ENCODE measurements at places on chromosomes 3 and 15.

- DNase-seq: no peak
Observed at GRCh38 chr15:69552057-69552815, 99.6 kb downstream of the RPLP1 start.

DNA sequence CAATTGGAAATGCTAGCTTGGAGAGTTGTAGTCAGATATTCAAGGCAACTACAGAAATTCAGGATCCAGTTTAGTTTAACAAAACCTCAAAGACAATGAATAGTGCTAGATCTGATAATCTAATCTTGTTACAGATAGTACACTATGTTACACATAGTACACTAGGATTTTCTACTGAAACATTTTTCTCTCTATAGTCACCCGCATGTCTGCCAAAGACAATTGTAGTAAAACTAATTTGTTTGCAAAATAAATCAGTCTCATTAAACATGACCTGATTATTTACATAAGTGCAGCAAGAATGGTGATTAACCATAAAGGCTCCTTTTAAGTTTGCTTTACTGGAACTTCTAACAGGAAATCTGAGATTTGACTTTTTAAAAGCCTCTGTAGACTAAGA lies 52.0 kb downstream of the ILDR1 start:
- no peak for DNase-seq

- no peak for DNase-seq
Observed at GRCh38 chr15:27863000-27863399, 236.1 kb downstream of the OCA2 start.

- DNase-seq: no peak
Observed at GRCh38 chr3:142844339-142844977, 44.4 kb downstream of the PCOLCE2 start.

DNA sequence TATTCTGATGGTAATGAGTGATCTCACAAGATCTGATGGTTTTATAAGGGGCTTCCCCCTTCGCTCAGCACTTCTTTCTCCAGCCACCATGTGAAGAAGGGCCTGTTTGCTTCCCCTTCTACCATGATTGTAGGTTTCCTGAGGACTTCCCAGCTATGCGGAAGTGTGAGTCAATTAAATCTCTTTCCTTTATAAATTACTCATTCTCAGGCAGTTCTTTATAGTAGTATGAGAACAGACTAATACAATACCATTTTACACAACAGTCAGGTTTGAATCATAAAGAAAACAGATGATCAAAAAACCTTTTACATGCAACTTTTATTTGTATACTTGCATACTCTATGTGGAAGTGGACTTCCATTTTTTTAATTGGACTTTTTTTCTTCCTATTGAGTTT lies 46.7 kb upstream of the CBLB start:
- no peak for DNase-seq

DNA sequence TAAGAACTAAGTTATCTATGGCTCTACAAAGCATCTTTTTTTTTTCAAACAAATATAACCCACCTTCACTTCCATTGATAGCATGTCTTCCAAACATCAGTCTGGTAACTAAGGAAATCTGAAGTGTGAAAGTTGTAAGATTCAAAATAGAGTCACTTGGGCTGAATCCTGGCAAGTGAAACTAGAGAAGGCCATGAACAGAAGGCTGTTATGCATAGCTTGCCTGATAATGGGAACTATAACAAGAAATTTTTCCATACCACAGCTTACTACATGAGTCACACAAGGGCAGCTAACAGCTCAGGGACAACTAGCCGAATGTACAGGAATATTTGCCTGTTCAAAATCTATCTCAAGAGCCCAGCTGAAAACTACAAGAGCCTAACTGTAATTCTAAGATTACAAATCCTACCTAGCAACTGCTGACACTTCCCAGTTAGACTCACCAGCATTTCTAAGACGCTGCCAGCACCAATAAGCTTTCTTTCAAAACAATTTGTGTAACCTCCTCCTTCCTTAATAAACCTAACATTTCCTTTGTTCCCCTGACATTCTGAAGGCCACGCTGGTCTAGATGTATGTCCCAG lies 1066.5 kb downstream of the PLOD2 start:
- DNase-seq: peak; percentile 20

GRCh38 chr3:183895296-183895695 lies 10.6 kb upstream of the PARL start:
- DNase-seq: no peak

DNA sequence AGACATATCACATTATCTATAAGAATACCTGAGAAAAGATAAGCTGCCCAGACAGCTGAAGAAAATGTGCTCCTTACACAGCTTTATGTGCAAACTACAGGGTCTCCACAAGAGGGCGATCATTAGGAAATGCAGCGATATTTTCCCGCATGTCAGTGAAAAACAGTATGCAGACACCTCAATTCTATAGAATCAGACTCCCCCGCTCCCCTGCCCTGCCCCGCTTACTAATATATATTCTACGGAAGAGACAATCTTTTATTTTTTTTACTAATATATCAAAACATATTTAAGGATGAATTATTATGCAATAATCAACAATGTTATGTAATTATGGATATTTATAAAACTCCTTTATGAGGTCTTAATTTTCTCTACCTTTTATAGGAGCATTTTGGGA lies 681.3 kb downstream of the ROBO1 start:
- no peak for DNase-seq

DNA sequence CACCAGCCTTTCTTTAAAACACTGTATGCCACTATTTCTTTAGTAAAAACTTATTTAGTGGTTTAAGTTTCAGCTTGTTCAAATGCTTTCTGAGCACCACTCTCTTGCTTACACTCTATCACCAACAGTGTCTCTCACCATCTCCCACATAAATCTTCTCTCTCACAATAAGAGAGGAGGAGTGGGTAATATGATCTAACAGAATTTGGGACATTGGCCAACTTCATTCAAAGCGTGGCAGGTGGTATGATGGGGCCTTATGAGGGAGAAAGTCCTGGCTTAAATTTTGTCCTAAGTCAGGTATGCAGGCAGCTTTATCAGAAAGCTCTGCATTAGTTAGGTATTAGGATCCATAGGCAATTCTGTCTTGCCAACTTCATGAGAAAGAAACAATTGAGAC lies 1132.5 kb downstream of the TUSC7 start:
- no peak for DNase-seq

GRCh38 chr3:127016461-127016860 lies 33.5 kb downstream of the PLXNA1 start:
- no peak for DNase-seq

GRCh38 chr3:135248213-135248612 lies 453.2 kb downstream of the EPHB1 start:
- no peak for DNase-seq

- DNase-seq: peak; percentile 72
Observed at GRCh38 chr15:85407421-85408269, 27.2 kb downstream of the AKAP13 start.

GRCh38 chr3:183233966-183234365 lies 19.1 kb upstream of the B3GNT5 start:
- DNase-seq: peak; percentile 77

DNA sequence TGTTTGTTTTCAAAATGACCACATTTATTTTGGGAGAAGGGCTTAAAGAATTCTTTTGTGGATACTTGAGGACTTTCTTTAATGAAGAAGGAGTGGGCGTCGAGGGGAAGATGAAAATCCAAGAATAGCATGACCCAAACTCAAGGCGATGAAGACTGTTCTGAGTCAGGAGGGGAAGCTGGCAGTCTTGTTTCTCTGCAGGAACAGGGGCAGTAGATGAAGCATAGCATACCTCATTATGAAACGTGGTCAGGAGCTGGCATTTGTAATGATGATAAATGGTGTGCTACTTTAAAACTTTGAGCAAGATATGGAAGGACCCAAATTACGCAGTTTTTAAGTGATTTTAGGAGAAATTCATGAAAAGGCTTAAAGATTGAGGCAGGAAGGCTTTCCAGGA lies 549.0 kb downstream of the IGSF11 start:
- no peak for DNase-seq

GRCh38 chr3:104206925-104207324 lies 1159.8 kb upstream of the ALCAM start:
- DNase-seq: no peak

GRCh38 chr3:13846238-13846637 lies 33.6 kb downstream of the WNT7A start:
- no peak for DNase-seq

- no peak for DNase-seq
Observed at GRCh38 chr3:106018929-106019550, 150.2 kb upstream of the CBLB start.

- no peak for DNase-seq
Observed at GRCh38 chr15:65759441-65759840, 32.7 kb downstream of the DENND4A start.

DNA sequence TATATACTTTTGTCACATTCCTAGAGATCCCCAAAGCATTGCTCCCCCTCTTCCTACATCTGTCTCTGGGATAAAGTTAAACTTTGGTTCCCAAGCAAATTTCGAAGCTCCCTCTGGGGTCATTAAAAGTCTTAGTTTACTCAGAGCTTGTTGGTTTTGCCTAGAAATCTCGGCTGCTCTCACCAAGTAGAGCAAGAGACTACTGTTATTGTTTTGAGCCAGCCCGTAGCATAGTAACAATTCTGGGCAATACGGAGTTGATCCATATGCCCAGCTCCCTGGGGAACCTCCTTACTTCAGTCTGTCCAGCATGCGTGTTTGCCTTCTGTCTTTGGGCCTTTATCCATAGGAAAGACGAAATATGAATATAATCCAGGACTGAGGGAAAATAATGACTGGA lies 10.0 kb upstream of the P3H2 start:
- no peak for DNase-seq

GRCh38 chr15:51119120-51119519 lies 24.4 kb upstream of the TNFAIP8L3 start:
- DNase-seq: no peak

DNA sequence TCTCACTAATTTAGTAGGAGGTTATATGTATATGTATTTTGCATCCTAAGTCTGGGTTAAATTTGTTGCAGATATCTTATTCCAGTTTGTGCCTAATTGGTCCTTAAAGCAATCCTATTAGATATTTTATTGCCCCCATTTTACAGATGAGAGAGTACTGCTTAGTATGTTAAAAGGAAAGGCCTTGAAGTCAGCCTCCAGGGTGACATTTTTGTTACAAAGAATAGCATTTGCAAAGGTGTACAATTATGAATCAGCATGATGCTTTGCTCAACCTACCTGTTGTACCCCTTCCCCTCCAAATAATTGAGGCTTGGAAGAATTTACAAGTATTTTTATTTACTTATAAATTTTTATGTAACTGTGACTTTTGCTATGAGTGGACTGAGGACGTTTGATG lies 14.0 kb downstream of the STT3B start:
- no peak for DNase-seq

- no peak for DNase-seq
Observed at GRCh38 chr3:72669224-72669623, 179.0 kb downstream of the SHQ1 start.

- DNase-seq: no peak
Observed at GRCh38 chr15:82810890-82811426, 1.5 kb downstream of the WHAMM start.

DNA sequence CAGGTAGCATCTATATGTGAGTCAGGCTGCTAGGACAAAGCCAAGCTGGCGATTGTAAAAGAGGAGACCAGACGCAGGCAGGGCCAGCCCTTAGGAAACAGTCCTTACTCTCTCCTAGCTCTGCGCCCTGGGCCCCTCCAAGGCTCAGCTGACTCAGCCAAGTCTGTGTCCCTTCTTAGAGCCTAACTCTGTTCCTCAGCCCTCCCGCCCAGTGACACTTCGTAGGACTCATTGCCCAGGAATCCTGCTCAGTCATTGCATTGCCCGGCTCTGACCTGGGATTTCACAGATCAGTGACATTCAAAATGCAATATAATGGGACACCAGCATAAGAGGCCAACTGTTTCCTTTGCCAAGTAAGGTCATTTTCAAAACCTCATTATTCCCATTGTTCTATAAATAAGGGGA lies 244.2 kb downstream of the TLE3 start:
- DNase-seq: no peak

DNA sequence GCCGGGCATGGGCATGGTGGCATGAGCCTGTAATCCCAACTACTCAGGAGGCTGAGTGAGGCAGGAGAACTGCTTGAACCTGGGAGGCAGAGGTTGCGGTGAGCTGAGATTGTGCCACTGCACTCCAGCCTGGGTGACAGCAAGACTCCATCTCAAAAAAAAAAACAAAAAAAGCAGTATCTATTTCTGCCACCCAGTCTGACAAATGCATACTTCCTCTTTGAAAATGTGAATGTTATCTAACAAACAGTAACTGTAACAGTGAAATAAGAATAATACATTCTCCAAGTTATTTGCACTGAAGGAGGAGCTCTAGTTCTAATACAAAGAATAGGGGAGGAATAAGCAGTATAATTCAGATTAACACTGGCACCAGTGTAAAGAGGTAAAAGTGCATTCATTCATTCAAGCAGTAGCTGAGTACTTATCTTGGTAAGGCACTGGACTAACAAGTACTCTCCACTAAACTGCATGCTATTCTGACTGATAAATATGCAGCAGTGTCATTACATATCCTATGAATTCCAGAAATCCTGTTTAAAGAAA lies 12.9 kb downstream of the VPS13C start:
- DNase-seq: no peak

GRCh38 chr3:39146083-39146501 lies 7.3 kb downstream of the CSRNP1 start:
- no peak for DNase-seq

GRCh38 chr3:98500019-98500418 lies 2.5 kb downstream of the OR5K2 start:
- DNase-seq: no peak

GRCh38 chr3:72810659-72811434 lies 37.4 kb downstream of the SHQ1 start:
- no peak for DNase-seq

- DNase-seq: no peak
Observed at GRCh38 chr15:34821831-34822230, 26.5 kb upstream of the ACTC1 start.

GRCh38 chr15:85044251-85044853 lies 62.7 kb downstream of the PDE8A start:
- peak; percentile 26 for DNase-seq

DNA sequence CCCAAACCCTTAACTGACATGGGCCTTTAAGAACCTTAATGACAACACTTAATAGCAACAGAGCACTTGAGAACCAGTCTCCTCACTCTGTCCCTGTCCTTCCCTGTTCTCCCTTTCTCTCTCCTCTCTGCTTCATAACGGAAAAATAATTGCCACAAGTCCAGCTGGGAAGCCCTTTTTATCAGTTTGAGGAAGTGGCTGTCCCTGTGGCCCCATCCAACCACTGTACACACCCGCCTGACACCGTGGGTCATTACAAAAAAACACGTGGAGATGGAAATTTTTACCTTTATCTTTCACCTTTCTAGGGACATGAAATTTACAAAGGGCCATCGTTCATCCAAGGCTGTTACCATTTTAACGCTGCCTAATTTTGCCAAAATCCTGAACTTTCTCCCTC lies 49.9 kb downstream of the PGPEP1L start:
- DNase-seq: no peak

- no peak for DNase-seq
Observed at GRCh38 chr3:35651851-35652250, 12.5 kb downstream of the ARPP21 start.

DNA sequence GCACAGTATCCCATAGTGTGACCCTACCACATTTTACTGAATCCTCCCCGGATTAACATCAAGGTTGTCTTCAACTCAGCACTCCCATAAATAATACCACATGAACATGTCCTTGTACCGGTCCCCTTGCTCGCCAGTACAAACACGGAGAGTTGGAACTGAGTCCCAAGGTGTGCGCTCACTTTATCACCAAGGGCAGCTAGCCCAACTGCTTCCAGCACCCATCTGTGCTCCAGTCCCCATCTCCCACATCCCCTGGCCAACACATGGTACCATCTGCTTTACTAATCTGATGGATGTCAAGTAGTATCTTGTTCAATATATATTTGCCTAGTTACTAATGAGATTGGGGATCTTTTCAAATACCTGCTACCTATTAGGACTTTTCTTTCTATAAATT lies 64.7 kb downstream of the ISG20 start:
- no peak for DNase-seq
